ENCODE measurements at places on chromosomes 12 and 14. TPM values are rescaled to one million over a fixed set of nuclear protein-coding genes. Genes with fewer than 3 reads are reported as not detected.

The PMEL gene
- total RNA-seq = 1.3 TPM

The MPHOSPH9 gene
- 24.3 TPM for total RNA-seq

The KRT82 gene
- total RNA-seq = not detected

The PZP gene
- not detected for total RNA-seq

The APOF gene
- not detected for total RNA-seq

The APPL2 gene
- 17.8 TPM for total RNA-seq

The PCED1B gene
- 27.6 TPM for total RNA-seq

The LTB4R gene
- 3.2 TPM for total RNA-seq

The ATL1 gene
- 5.9 TPM for total RNA-seq

The NGB gene
- total RNA-seq = not detected

The MSRB3 gene
- total RNA-seq = 21.4 TPM

The DNAH10 gene
- 0.13 TPM for total RNA-seq

The KRT5 gene
- 0.21 TPM for total RNA-seq

The ANKRD52 gene
- 37.3 TPM for total RNA-seq
